ENCODE measurements at places on chromosomes 2 and 18.
A peak's percentile ranks its signal among the peaks of the same experiment; 100 is the strongest.

DNA sequence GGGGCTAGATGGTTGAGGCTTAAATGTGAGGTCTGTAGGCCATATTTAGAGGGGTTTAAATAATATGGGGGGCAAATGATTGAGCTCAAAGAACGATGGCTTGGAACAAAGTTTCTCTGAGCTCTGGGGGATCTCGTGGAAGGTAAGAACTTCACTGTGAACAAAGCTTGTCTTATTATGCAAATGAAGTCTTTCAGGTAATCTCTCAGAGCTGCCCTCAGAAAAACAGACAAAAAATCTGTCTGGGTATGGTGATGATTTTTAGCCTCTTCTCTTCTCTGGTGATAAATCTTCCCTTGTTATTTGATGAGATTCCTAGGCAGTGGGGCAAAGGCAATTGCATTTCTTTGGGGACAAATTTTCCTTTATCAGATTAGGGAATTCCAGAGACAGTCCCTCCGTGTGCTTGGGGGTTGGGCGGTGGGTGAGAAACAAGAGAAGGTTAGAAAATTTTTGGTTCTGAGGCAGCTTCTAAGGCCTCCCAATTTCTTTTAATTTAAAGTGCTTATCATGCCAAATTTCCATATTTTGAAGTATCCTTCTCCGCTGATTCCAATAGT is 760.4 kb downstream of the TSN start:
- DNase-seq = no peak

DNA sequence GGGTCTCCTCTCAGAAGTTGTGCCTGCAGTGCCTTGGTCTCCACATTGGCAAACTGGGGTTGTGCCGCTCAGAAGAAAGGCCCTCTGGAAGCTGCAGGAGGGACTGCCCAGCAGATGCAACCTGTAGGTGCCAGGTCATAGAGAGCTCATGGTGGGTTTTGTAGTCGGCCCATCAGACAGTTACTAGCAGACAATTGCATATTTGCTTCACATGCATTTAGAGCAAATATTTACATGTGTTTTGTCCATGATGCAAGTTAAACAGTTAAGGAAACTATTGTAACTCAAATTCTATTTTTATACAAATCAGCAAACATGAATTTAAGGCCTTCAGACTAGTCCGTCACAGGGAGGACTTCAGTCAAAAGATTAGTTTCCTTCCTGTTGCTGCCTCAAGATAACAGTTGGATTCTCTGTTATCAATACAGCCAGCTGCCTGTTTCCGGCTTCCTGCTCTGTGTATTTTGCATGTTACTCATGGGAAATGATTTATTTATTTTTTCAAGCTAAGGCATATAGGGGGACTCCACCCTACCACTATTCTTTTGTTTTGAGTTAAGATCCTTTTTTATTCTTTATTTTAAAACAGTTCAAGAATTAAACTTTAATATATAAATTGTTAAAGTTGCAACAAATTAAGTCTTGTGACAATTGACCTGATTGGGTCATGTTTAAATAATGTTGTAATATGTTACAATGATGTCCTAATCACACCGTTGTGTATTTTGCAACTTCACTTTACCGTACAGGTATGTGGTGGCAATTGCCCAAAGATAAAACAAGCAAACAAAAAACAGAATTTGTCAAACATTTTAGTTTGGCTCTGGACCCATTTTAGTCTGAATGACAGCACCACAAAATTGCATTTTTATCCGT is 133.5 kb downstream of the SPTBN1 start:
- no peak for DNase-seq

DNA sequence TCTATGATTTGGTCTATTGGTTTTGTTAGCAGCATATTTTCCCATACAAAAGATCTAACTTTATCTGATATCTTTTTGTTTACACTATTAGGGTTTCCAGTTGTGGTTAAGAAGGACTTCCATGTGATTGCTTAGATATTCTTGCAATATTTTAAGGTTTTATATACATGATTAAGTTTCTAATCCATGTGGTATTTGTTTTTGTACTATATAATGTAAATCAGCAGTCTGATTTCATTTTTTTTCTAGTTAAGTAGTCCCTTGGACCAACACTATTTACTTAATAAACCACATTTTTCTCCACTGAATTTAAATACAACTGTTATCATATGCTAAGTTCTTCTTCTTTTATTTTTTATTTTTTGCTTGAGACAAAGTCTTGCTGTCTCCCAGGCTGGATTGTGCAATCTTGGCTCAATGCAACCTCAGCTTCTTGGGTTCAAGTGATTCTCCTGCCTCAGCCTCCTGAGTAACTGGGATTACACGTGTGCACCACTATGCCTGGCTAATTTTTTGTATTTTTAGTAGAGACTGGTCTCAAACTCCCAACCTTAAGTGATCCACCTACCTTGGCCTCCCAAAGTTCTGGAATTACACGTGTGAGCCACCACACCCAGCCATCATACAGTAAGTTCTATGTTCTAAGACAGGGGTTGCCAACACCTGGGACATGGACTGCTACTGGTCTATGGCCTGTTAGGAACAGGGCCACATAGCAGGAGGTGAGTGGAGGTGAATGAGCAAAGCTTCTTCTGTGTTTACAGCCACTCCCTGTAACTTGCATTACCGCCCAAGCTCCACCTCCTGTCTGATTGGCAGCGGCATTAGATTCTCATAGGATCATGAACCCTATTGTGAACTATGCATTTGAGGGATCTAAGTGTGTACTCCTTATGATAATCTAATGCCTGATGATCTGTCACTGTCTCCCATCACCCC is 58.5 kb upstream of the RAB27B start:
- DNase-seq = no peak

DNA sequence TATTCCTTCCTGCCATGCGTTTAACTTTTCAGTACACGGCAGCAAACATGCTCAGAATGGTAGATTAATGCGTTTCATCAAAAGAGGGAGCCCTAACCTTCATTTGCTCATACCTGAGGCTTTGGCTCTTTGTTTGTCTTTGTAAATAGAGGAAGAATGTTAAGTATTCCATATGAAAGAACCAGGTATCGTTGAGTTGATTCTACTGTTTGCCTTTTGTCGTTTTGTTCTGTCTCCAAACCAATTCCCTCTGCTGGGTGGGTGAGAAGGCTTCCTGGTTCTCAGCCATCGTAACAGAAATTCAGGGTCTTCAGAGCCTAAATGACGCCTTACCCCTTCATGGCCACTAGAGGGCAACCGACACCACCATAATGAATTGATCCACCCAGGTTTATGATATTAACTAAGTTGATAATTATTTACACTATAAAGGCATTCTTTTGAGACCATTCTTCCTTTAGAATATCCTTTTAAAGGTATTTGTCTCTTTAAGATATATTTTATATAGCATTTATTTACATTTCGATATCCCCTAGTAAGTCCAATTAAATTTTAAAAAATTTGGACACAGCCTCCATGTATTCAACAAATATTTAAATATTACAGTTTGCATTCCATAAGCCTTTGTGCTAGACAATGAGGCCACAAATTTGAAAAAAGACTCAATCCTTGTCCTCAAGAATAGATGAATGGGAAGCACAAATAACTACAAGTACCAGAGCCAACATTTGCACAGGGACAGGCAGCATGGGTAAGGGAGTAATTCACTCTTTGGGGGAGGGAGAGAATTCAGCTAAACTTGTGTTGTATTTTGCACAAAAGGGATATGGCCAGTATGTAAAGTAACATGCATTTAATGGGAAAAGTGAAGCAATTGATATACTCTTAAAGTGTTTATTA is 48.1 kb downstream of the TIMM21 start:
- DNase-seq = peak; percentile 38

GRCh38 chr2:15836689-15837610 is 103.4 kb upstream of the MYCN start:
- no peak for DNase-seq

GRCh38 chr2:239736358-239737143 is 288.6 kb downstream of the NDUFA10 start:
- no peak for DNase-seq

- no peak for DNase-seq
Observed at GRCh38 chr2:185891804-185892411, 153.3 kb downstream of the FSIP2 start.

DNA sequence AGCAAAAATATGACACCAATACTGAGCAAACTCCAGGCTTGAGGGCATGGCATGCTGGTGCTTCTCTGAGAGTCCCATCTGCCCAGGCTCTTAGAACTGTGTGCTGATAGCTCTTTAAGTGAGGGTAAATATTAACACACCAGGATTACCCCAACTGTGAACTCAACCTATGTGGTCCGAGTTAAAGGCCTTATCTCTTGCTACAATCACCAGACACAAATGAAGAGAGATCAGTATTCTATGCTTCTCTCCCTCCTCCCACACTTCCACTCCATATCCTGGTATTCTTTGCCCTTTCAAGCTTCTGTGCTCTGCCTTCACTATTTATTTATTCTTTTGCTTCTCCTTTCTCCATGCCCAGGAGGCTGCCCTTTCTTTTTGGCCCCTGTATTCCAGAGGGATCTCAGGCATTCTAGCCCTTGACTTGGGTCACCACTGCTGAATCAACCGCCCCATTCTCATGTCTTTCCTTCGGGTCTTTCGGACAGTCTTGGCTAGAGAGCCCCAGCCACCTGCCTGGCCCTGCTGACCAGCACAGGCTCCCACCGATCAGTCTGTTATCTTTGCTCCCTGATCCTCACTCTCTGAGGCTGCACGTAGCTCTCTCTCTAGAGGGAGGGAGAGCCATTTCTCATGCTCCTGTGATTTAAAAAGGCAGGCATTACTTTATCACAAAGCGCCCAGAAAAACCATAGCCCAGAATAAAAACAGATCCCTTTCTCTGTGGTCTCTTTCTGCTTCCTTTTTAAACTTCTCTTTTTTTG is 17.2 kb upstream of the HK2 start:
- no peak for DNase-seq

DNA sequence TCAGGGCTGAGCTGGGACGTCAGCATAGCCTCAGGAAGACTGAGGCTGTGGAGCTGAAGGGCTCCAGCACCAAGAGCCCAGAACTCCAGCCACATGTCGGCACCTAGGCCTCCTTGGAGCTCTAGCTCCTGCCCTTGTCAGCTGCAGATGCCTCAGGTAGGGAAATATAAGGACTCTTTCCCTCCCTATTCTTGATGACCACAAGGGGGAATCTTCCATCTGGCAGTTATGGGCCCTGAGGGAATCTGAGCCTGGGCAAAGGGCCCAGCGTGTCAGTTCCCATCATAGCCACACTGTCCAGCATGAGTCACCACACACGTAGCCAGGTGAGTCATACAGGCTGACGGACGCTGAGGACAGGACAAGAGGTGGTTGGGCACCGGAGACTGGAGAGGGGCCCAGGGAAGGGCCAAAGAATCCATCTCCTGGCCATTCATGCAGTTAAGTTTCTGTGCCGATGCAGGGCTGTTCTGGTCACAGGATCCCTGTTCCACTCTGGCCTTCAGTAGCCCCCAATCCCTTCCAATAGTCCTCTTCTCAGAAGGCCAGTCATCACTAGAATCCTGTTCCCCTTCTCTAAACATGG is 1.8 kb downstream of the MPV17 start:
- peak; percentile 77 for DNase-seq
